ENCODE measurements at places on chromosomes 3 and 15. TPM values are rescaled to one million over a fixed set of nuclear protein-coding genes. Genes with fewer than 3 reads are reported as not detected.

CSPG5 gene
- 7.4 TPM for total RNA-seq

IL17RD gene
- 48.9 TPM for total RNA-seq

ST6GAL1 gene
- 80.9 TPM for total RNA-seq

ZNF501 gene
- total RNA-seq, result 5.3 TPM

GRCh38 chr15:46956881-46957280 lies 760.4 kb upstream of the SEMA6D start:
- no peak for DNase-seq
- H3K27ac ChIP-seq, result no peak overlapping the region
- no peaks in the 10 kb centered on the region for H3K4me1 ChIP-seq
- H3K4me3 ChIP-seq, result no peak overlapping the region
- no peaks in the 10 kb centered on the region for H3K27me3 ChIP-seq

GRCh38 chr3:134711284-134711683 lies 60.5 kb upstream of the KY start:
- H3K27me3 ChIP-seq, result no peaks in the 10 kb centered on the region
- H3K36me3 ChIP-seq, result no peaks in the 10 kb centered on the region
- H3K27ac ChIP-seq, result no peak overlapping the region
- no peak overlapping the region for H3K4me3 ChIP-seq
- no peak for DNase-seq

- DNase-seq, result no peak
- H3K27me3 ChIP-seq, result peaks cover 9% of the 10 kb centered on the region
- H3K27ac ChIP-seq, result no peak overlapping the region
- H3K36me3 ChIP-seq, result no peaks in the 10 kb centered on the region
- no peak overlapping the region for H3K4me3 ChIP-seq
These were observed 6.7 kb upstream of the PIGZ start for GRCh38 chr3:196975349-196975748.

DNA sequence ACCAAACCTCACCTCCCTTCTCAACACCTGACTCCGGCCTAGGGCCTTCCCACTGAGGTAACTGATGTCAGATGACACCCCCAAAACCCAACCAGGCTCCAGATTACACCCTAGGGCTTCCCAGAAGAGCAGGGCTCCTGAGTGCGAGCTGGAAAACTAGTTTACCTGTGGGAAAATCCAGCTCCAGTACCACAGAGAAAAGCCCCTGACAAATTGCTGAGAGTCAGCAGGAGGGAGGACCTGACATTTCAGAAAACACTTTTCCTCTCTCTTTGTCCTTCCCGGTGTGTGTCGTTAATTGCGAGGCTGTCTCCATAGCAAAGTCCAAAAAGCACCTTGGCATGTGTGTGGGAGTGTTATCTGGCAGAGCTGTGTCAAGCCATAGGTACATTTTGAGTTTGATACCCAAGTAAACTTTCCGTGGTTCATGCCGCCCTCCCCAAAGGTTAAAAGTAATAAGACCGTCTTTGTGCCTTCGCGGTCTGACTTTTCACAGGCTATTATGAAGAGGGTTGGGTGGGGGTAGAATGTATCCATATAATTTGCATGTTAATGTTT lies 79.8 kb upstream of the FNDC3B start:
- DNase-seq, result no peak
- no peak overlapping the region for H3K4me3 ChIP-seq
- no peaks in the 10 kb centered on the region for H3K36me3 ChIP-seq
- no peaks in the 10 kb centered on the region for H3K27me3 ChIP-seq
- peaks cover 3% of the 10 kb centered on the region for H3K4me1 ChIP-seq

GRCh38 chr15:99118801-99119546 lies 14.1 kb downstream of the SYNM start:
- DNase-seq, result no peak
- H3K27me3 ChIP-seq, result no peaks in the 10 kb centered on the region
- H3K4me1 ChIP-seq, result peaks cover 11% of the 10 kb centered on the region
- no peak overlapping the region for H3K4me3 ChIP-seq
- no peaks in the 10 kb centered on the region for H3K36me3 ChIP-seq

GRCh38 chr3:52361011-52361410 lies 44.9 kb downstream of the DNAH1 start:
- no peak for DNase-seq
- no peaks in the 10 kb centered on the region for H3K36me3 ChIP-seq
- H3K4me1 ChIP-seq, result no peaks in the 10 kb centered on the region
- no peak overlapping the region for H3K27ac ChIP-seq
- H3K4me3 ChIP-seq, result no peak overlapping the region
- H3K27me3 ChIP-seq, result no peaks in the 10 kb centered on the region

DNA sequence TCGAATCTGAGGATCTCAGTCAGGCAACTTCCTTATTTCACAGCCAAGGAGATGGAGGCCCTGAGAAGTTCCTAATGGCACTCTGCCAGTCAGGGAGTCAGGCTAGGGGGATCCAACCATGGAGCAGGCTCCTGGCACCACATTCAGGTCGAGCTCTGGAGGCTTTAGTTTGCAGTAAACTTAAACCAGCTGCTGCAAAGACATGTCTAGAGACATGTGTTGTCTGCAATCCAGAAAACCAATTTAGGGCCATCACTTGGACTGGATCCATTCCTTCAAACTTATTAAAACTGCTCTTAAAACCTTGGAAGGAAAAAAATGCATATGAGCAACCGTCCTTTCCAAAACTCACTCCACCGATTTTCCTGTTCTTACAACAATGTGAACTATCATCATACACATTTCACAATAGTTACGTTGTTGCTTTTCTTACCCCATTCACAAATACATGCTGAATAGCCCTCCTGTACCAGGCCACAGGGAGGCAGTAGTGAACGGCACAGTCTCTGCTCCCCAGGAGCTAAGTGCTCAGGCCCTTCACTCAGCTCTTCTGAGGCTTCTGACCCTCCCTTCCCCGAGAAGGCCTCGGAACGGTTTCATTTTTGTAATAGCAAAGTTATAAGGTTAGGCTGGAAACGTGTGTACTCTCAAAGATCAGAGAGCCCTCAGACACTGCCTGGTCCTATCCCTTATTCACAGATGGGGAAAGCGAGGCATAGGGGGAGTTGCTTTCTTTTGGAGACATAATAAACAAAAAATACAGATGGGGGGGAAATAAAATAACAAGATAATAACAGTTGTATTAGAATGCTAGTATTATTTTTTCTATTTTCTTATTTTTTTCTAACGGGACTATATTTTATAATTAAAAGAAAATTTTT lies 20.1 kb downstream of the RFT1 start:
- no peaks in the 10 kb centered on the region for H3K36me3 ChIP-seq
- no peak overlapping the region for H3K4me3 ChIP-seq
- no peak overlapping the region for H3K27ac ChIP-seq

- H3K36me3 ChIP-seq, result no peaks in the 10 kb centered on the region
- H3K27me3 ChIP-seq, result no peaks in the 10 kb centered on the region
- no peaks in the 10 kb centered on the region for H3K4me1 ChIP-seq
- H3K4me3 ChIP-seq, result no peak overlapping the region
These were observed 39.5 kb downstream of the SRPRB start for GRCh38 chr3:133845127-133845526.

GRCh38 chr3:193680220-193680619 lies 87.2 kb downstream of the OPA1 start:
- no peak for DNase-seq
- no peak overlapping the region for H3K4me3 ChIP-seq
- no peaks in the 10 kb centered on the region for H3K4me1 ChIP-seq
- no peaks in the 10 kb centered on the region for H3K36me3 ChIP-seq

GRCh38 chr15:70433586-70434324 lies 329.6 kb downstream of the UACA start:
- H3K4me3 ChIP-seq, result no peak overlapping the region
- H3K27ac ChIP-seq, result no peak overlapping the region
- no peaks in the 10 kb centered on the region for H3K36me3 ChIP-seq

GRCh38 chr3:30437171-30437601 lies 169.2 kb upstream of the TGFBR2 start:
- no peaks in the 10 kb centered on the region for H3K36me3 ChIP-seq
- H3K27me3 ChIP-seq, result no peaks in the 10 kb centered on the region
- DNase-seq, result no peak
- no peak overlapping the region for H3K4me3 ChIP-seq

GRCh38 chr15:51840692-51841091 lies 11.2 kb downstream of the TMOD3 start:
- no peak for DNase-seq
- H3K27ac ChIP-seq, result no peak overlapping the region
- no peaks in the 10 kb centered on the region for H3K4me1 ChIP-seq
- H3K27me3 ChIP-seq, result no peaks in the 10 kb centered on the region
- no peaks in the 10 kb centered on the region for H3K36me3 ChIP-seq

DNA sequence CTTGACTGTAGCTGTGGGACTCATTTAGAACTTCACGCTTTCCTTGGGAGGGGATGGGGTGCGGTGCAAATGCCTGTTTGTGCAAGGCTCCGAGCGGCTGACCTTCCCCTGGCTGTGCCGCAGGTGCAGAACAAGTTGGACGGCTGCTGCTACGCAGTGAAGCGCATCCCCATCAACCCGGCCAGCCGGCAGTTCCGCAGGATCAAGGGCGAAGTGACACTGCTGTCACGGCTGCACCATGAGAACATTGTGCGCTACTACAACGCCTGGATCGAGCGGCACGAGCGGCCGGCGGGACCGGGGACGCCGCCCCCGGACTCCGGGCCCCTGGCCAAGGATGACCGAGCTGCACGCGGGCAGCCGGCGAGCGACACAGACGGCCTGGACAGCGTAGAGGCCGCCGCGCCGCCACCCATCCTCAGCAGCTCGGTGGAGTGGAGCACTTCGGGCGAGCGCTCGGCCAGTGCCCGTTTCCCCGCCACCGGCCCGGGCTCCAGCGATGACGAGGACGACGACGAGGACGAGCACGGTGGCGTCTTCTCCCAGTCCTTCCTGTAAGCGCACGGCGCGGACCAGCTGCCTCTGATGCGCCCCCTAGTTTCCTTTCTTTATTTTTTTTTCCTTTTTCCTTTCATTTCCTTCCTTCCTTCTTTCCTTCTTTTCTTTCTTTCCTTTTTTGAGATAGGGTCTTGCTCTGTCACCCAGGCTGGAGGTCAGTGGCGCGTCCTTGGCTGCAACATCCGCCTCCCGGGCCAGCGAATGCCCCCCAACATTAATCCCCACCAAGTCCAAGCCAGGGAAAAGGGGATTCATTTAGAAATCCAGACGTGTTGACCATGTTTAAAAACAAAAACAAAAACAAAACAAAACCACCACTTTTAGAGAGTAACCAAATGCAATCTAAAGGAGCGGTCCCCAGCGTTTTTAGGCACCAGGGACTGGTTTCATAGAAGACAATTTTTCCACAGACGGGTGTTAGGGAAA lies 42.7 kb downstream of the EIF2AK4 start:
- no peak overlapping the region for H3K27ac ChIP-seq
- H3K4me1 ChIP-seq, result no peaks in the 10 kb centered on the region
- H3K4me3 ChIP-seq, result peak overlapping the region; percentile 17
- H3K36me3 ChIP-seq, result peaks cover 53% of the 10 kb centered on the region
- peak; percentile 80 for DNase-seq

GRCh38 chr3:24482096-24482705 lies 12.4 kb downstream of the THRB start:
- no peak overlapping the region for H3K27ac ChIP-seq
- peaks cover 3% of the 10 kb centered on the region for H3K4me1 ChIP-seq
- H3K27me3 ChIP-seq, result peaks cover 2% of the 10 kb centered on the region
- H3K36me3 ChIP-seq, result no peaks in the 10 kb centered on the region

DNA sequence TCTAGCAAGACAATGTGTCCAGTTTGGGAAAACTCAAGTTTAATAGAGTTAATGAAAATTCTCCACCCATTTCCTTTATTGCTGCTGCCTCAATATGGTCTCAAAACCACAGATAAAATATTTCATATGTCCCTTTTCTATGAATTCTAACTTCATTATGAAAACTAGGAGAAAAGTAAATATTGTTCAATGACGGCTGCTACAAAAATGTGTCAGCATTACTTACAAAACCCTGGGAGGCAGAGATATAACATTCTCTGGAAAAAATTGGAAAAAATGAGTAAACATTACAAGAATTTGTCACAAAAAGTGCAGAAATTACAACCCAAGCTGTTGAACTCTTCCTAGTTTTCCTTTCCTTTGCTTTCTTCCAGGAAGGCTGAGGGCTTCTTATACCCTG lies 22.2 kb upstream of the FBN1 start:
- H3K4me3 ChIP-seq, result no peak overlapping the region
- DNase-seq, result no peak
- H3K4me1 ChIP-seq, result no peaks in the 10 kb centered on the region
- no peak overlapping the region for H3K27ac ChIP-seq
- no peaks in the 10 kb centered on the region for H3K36me3 ChIP-seq

DNA sequence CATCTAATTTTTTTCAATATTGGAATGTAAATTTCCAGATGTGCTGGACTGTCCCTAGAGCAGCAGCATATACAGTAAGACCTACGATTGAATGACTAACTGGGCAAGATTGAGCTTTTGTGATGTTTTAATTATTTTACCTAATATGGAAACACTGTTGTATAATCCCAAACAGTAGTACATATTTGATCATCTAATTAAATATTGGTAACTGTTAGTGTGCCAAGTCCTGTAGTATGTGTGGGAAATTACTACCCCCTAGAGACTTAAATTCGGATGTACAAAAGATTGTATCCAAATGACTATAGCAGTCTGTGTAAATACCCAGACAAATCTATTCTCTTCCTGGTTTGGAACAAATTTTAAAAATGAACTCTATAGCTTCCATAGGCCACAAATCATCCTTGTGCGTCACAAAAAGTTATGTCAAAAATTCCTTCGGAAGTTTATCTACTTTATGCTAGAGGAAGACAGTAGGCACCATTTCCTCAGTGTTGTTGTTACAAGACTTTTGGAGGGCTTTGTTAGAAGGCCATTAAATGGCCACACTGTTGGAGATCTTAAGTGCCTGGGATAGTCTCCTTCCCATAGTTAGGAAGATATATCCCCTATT lies 41.6 kb downstream of the NKIRAS1 start:
- no peaks in the 10 kb centered on the region for H3K27me3 ChIP-seq
- H3K4me1 ChIP-seq, result no peaks in the 10 kb centered on the region
- DNase-seq, result no peak
- H3K4me3 ChIP-seq, result no peak overlapping the region

DNA sequence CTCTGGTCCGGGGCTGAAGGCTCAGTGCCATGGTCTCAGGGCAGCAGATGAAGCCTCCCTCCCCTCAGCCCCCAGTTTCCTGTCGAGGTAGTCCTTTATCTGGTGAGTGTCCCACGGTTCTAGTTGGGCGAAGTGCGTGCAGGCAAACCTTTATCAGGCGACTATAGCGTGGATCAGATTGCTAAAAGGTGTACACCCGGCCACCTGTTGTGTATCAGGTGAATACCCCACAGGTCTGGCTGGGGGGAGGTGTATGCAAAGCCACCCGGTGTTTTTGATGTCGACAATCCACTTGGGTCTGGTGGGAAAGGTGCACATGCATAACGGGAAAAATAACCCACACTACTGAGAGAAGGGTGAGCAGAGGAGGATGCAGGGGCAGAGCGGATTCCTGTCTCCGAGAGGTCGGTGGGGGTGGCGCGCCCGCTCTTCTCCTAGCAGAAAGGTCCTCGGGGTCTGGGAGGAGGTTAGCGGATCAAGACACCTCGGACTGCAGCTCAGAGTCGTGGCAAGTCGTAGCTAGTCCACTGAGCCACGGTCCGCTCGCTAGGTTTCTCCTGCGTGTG lies 507 bp downstream of the SLC12A6 start:
- no peak overlapping the region for H3K27ac ChIP-seq
- no peak for DNase-seq
- H3K4me1 ChIP-seq, result no peaks in the 10 kb centered on the region
- peak overlapping the region; percentile 86 for H3K4me3 ChIP-seq
